ENCODE measurements at places on chromosomes 3 and 15. TPM values are rescaled to one million over a fixed set of nuclear protein-coding genes. Genes with fewer than 3 reads are reported as not detected.

The GUCA1C gene
- total RNA-seq, result not detected

The ZBBX gene
- total RNA-seq, result not detected

The FAM107A gene
- not detected for total RNA-seq

The ALDH1A3 gene
- total RNA-seq, result not detected

The CCR8 gene
- total RNA-seq, result not detected

The CRABP1 gene
- total RNA-seq, result not detected

The NUP210 gene
- 127 TPM for total RNA-seq

The OPA1 gene
- 102 TPM for total RNA-seq

The CHRM5 gene
- total RNA-seq, result not detected

The SCAMP5 gene
- total RNA-seq, result 0.44 TPM

The SAMMSON gene
- not detected for total RNA-seq

The GP5 gene
- 0.80 TPM for total RNA-seq

DNA sequence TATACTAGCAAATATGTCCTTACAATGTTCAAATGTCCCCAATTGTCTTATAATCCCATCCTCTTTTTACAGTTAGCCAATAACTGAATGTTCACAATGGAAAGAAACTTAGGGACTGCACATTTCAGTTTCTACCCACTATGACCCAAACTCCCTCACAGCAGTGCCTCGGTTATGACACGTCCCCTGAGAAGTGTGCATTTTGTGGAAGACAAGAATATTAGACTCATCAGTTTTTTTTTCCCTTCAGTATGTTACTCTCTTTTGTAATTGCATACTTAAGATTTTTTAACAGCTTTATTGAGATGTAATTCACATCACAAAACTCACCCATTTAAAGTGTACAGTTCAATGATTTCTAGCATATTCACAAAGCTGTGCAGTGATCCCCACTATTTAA, 64.8 kb downstream of the IGF2BP2 start:
- H3K27ac ChIP-seq, result no peak overlapping the region
- peaks cover 27% of the 10 kb centered on the region for H3K27me3 ChIP-seq
- no peak overlapping the region for H3K4me3 ChIP-seq
- no peak for DNase-seq
- H3K36me3 ChIP-seq, result no peaks in the 10 kb centered on the region

DNA sequence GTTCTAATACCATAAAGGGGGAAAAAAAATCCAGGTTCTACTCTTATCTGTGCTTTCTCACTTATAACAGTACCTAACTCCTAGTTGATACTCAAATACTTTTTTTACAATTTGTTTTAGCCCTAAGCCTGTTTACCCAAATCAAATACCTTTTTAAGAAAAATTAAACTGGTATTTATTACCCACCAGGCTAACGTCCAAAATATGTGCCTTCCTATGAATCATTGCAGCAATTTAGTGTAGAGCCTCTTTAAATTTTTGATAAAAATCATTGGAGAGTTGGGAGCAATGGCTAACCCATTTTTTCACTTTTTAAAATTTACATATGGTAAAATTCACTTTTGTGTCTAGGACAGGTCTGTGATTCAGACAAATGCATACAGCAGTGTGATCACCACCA, 27.9 kb downstream of the FILIP1L start:
- no peak overlapping the region for H3K27ac ChIP-seq
- peaks cover 3% of the 10 kb centered on the region for H3K27me3 ChIP-seq
- H3K36me3 ChIP-seq, result peaks cover 22% of the 10 kb centered on the region
- no peak overlapping the region for H3K4me3 ChIP-seq
- peaks cover 32% of the 10 kb centered on the region for H3K4me1 ChIP-seq

DNA sequence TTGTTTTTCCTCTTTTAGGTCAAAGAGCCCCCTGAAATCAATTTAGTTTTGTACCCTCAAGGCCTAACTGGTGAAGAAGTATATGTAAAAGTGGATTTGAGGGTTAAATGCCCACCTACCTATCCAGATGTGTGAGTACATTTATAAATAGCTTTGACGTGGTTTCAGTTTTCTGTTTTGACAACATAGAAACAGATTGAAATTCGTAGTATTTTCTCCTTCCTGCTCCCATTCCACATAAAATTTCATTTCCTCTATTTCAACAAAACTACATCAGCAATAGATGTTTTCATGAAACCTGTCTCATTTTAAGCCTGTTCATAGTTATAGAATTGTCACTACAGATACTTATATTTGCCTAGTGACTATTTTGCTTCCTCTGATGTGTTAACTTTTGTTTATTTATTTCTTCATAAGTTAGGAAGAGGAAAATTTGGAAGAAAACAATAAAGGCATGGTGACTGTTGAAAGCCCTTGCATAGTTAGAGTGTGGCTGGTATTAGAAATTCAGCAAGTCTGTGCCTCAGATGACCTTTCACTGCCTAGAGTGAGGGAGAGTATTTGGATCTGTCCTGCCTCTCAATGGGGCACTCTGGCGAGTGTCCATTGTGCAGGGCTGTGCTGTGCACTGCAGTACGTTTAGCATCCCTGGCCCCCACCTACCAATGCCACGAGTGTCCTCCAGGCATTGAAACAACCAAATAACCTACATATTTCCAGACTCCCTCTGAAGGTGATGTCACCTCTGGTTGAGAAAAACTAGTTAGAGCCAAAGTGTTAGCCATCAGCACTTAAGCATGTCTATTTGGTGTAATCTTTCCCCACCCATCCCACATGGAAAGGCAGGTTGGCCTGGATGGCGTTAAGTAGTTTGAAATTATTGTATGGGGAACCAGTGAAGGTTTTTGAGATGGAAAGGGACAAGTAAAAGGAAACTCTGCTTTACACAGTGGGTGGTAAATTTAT, 5.9 kb downstream of the EIF2AK4 start:
- H3K27me3 ChIP-seq, result no peaks in the 10 kb centered on the region
- no peak overlapping the region for H3K27ac ChIP-seq
- DNase-seq, result no peak
- no peak overlapping the region for H3K4me3 ChIP-seq

DNA sequence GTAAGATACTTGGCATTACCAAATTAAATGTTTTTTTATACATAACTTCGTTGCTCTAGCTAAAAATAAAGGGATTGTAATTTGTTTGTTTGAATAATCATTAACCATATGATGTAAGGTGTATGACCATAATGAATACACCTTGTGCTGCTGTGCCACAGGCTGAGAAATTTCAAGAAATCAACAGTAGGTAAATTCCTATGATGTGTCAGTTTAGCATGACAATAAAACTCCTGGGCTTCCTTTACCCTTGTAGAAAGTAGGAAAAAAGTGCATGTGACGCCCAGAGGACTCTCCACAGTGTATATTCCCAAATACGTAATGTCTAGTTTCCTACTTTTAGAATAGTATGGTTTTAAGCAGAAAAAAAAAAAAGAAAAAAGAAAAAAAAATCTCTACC, 208.1 kb downstream of the SATB1 start:
- no peaks in the 10 kb centered on the region for H3K36me3 ChIP-seq
- H3K27me3 ChIP-seq, result no peaks in the 10 kb centered on the region
- no peak overlapping the region for H3K4me3 ChIP-seq

- no peak overlapping the region for H3K4me3 ChIP-seq
- no peak for DNase-seq
- H3K27ac ChIP-seq, result no peak overlapping the region
- H3K4me1 ChIP-seq, result no peaks in the 10 kb centered on the region
- no peaks in the 10 kb centered on the region for H3K36me3 ChIP-seq
- no peaks in the 10 kb centered on the region for H3K27me3 ChIP-seq
These were observed 23.7 kb downstream of the ALPK3 start for GRCh38 chr15:84840741-84841429.

DNA sequence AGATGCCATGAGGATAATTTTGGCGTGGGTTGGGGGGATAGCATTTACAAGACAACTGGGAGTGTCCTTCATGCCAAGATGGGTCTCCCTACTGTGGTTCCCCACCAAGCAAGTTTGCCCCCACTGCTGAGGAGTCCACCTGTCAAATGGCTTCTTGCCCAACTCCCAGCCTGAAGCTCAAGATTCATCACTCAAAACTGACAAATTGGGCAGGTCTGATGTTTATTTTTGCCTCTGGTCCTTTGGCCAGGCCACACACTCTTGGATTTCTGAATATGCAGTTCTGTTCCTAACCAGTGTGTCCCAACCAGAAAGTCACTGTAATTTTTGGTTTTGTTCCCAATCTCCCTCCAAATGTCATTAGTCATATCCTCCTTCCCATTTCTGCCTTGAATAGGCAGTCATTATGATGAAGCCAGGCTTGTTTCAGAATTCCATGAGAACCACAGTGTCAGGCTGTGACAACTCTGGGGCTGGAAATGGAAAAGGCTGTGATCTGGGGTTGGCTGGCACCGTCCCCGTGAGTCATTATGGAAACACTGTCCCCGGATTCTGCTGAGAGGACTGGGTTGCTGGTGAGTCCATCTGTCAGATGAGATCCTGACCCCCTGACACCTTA, 29.3 kb upstream of the MEF2A start:
- H3K4me3 ChIP-seq, result no peak overlapping the region
- no peaks in the 10 kb centered on the region for H3K27me3 ChIP-seq
- DNase-seq, result no peak
- H3K27ac ChIP-seq, result no peak overlapping the region
- H3K36me3 ChIP-seq, result no peaks in the 10 kb centered on the region

DNA sequence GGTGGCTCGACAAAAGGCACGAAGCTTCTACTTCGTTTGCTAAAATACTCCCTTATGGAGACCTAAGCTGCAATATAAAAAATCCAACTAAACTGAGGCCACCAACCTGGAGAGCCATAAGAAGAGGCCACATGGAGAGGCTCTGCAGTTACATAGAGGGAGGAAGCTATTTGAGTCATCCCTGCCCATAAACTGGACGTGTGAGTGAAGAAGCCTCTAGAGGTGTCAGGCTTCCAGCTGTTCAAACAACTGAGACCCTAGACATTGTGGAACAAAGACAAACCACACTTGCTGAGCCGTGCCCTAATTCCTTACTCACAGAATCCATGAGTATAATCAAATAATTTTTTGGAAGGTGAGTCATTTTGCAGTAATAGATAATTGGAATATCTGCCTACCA, 50.2 kb upstream of the GMNC start:
- H3K36me3 ChIP-seq, result no peaks in the 10 kb centered on the region
- no peak overlapping the region for H3K4me3 ChIP-seq
- H3K4me1 ChIP-seq, result no peaks in the 10 kb centered on the region
- no peak overlapping the region for H3K27ac ChIP-seq
- H3K27me3 ChIP-seq, result no peaks in the 10 kb centered on the region

DNA sequence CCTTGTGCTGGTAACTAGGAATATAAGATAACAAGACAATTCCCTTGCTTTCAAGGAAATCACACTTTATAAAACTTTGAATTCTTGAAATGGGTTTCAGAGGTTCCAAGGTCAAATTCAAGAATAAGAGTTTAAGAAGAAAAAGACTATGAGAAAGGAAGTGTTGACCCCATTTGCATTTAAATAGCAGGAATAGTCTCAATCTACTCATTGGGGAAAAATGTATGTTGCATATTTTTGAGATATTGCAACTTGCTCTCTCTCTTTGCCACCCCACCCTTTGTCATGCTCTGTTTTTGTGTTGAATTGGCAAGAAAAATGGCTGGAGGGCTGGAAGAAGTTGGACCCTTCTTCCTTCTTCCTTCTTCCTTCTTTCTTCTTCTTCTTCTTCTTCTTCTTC, 699.2 kb downstream of the TUSC7 start:
- no peaks in the 10 kb centered on the region for H3K4me1 ChIP-seq
- no peaks in the 10 kb centered on the region for H3K27me3 ChIP-seq
- H3K36me3 ChIP-seq, result no peaks in the 10 kb centered on the region
- H3K27ac ChIP-seq, result no peak overlapping the region
- H3K4me3 ChIP-seq, result no peak overlapping the region

DNA sequence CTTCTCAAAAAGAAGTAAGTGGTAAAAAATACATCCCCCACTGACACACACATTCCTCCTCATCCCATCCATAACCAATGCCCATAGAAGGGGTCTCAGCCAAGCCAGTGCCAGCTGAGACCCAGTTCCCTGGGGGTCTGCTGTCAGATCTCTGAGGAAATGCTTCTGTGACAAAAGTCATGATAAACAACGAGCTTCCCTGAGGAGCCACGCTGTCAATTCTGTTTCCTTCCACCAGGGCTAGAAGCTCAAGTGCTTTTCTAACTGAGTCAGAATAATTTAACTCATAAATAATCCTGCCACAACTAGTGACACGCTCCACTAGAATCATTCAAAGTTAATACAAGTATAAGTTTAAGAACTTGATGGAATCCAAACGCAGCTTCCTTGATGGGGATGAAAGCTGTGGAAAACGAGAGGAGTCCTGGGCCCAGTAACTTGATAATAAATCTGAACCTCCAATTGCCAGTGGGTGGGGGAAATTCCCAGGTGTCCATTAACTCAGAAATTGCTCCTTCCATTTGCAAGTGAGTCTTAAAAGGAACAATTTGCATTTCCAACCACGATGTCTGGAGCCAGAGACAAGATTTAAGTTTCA, 348.7 kb upstream of the LMCD1 start:
- H3K4me3 ChIP-seq, result no peak overlapping the region
- no peak for DNase-seq
- no peak overlapping the region for H3K27ac ChIP-seq
- H3K4me1 ChIP-seq, result no peaks in the 10 kb centered on the region
- H3K36me3 ChIP-seq, result no peaks in the 10 kb centered on the region

DNA sequence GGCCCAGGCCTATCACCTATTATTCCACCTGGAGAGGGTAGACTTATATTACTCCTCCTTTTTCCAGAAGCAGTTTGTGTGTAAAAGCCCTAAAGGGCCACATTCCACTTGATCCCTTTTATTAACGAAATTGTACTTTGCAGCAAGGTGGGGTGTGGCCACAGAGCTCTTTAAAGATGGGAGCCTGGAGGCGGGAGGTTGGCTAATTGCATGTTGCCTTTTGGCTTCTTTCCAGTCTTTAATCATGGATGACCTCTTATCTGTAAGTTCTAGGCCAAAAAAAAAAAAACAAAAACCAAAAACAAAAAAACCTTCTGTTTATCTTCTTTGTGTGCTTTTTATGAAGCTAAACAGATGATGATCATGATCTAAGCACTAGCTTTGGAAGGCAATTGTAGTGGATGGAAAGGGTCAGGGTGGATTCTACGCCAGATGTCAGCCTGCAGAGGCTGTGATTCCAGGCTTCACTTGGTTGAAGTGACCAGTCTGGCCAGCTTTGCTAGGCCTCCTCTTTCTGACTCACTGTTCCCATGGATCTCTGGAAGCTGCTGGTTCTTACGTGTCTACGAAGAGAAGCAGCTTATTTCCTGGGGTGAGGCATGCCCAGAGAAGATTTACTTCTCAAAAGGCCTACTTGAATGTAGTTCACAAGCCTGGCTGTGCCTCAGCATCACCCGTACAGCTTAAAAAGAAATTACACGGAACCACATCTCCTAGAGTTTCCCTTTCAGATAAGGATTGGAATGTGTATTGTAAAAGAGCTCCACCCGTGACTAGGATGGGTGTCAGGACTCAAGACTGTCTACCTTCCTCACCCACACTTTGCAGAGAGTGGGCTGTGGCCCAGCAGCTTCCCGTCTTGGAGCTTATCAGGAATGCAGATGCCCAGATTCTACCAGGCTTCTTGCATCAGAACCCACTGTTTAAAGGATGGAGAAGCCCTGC, 330.9 kb upstream of the C2CD4B start:
- no peaks in the 10 kb centered on the region for H3K36me3 ChIP-seq
- H3K27ac ChIP-seq, result no peak overlapping the region
- no peak overlapping the region for H3K4me3 ChIP-seq
- no peaks in the 10 kb centered on the region for H3K27me3 ChIP-seq

GRCh38 chr3:69590111-69590510, 149.2 kb upstream of the MITF start:
- H3K36me3 ChIP-seq, result no peaks in the 10 kb centered on the region
- no peak overlapping the region for H3K4me3 ChIP-seq
- H3K27me3 ChIP-seq, result no peaks in the 10 kb centered on the region
- H3K27ac ChIP-seq, result no peak overlapping the region

GRCh38 chr15:63402498-63403253, 21.0 kb upstream of the CA12 start:
- no peak overlapping the region for H3K27ac ChIP-seq
- no peaks in the 10 kb centered on the region for H3K36me3 ChIP-seq
- DNase-seq, result no peak
- peaks cover 19% of the 10 kb centered on the region for H3K4me1 ChIP-seq
- no peaks in the 10 kb centered on the region for H3K27me3 ChIP-seq
- H3K4me3 ChIP-seq, result no peak overlapping the region

Data from activated naive CD8-positive, alpha-beta T cell treated with anti-CD3 and anti-CD28 coated beads for 36 hours (primary cell).